ENCODE measurements at places on chromosomes 2 and 18.

DNA sequence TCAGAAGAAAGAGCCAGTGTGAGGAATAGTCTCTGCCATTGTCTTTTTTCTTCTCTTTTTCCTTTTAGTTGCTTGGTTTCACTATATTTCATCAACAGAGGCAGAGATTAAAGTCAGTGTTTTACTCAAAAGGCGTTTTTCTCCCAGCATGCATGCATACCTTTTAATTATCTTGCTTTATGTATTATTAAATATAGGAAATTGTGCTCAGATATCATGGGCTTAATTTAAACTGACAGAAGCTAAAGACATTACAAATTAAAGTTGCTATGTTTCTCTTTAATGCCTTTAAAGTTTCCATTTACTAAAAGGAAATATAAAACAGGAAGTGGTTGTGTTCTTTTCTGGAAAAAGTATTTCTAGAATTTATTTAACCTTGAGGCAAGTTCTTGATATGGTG lies 223.3 kb upstream of the ATP5MC3 start:
- DNase-seq: no peak

- DNase-seq: no peak
These were observed 218.2 kb downstream of the NDUFA10 start for GRCh38 chr2:239806758-239807434.

DNA sequence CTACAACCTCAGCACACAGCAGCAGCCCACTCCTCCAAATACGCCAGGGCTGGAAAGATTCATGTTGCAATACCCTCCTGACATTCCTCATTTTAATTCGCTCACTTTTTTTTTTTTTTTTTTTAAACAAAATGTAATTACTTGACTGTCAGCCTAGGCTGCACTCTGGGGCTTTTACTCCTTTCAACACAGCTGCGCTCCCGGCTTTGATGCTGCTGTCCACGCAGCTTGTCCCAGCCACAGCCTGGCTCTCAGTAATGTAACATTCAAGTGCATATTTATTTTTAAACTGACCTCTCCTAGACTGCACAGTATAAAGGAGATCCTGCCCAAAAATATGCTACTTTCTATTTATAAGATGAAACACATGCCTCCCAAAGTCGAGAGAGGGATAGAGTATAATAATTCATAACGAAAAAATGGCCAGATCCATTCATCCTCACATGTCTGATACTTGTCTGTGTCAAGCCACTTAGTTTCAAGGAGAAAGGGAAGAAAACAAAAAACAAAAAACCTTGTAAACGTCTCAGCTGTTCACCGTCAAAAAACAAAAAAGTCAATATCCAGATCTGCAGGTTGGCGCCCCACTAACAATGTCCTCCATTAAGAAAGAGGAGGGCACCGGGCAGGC lies 949 bp downstream of the CDC42EP3 start:
- DNase-seq: no peak

DNA sequence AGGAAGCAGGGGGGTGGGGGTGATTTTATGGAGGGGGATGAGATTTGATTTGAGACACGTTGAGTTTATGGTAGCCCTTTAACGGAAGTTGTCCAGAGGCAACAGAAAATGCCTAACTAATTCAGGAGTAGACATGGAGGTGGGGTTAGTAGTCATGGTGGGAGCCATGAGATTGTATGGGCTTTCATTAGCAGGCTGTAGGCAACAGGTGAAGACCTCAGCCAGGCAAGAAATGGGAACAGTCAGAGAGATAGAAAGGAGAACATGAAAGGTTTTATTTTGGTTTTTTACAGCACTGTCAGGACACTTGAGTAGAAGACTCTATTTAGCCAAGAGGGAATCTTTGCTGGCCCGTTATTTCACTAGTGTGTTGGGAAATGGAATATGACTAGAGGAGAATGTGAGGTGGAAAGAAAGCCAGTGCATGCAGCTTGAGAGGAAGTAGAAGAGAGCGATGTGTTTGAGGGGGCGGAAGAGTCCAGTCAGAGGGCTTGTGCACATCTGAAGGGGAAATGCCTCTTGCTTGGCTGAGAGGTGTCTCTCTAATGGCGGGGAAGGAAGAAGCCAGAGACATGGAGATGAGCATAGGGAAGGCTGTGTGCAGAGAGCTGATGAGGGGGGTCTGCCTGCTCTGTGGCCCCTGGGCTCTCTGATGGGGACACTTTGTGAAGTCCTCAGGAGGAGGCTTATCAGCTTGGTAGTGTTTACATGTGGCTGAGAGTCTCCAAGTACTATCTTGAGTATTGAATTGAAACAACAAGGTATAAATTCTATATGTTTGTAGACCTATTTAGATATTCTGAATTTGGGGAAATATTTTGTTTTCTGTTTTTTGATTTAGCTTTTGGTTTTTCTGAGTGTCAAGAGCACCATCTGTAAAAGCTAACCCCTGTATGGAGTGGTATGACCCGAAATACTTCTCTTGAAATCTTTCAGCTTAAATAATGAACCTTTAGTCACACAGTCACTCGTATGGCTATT lies 66.9 kb upstream of the ITM2C start:
- no peak for DNase-seq

DNA sequence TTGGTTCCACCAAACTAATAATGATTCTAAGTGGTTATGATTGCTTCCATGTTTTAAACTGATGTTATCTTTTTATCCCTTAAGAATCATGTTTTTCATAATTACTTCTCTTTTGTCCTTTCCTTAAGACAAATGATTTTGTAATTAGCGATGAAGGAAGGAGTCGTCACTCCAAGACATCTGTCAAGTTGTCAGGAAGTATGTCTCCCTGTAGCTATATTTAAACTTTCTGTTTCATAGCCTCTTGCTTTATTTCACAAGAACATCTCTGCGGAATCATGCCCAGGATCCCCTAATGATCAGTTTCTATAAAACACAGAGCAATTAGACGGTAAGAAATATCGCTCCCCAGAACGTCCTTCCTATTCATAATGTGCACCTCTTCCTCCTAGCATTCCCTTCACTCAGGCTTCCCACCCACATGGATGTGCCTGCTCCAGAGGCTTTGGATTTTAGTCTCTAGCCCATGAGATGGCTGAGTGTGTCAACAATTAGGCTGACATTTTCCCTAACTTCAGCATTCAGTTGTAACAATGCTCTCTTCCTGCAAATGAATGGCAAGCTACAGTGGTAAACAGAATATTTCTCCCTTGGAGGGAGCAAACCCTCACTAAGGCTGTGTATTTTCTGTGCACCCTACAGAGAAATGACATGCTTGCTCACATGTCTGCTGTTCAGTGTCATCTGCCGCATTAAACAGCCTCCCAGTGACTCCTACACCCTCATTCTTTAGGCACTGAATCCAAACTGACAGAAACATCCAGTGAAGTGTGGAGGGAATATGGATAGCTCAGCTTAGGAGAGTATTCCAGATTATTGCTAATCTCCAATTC lies 879.6 kb upstream of the CELF4 start:
- DNase-seq: no peak

Data from endothelial cell (in vitro differentiated cells).